ENCODE measurements at places on chromosomes 7 and 10. TPM values are rescaled to one million over a fixed set of nuclear protein-coding genes. Genes with fewer than 3 reads are reported as not detected.

Gene KRIT1
- 47.6 TPM for total RNA-seq

Gene EN2
- 0.59 TPM for total RNA-seq

Gene COBL
- total RNA-seq: 170 TPM

- DNase-seq: no peak
Observed at GRCh38 chr7:30351724-30352123, 67.3 kb downstream of the ZNRF2 start.

- no peak for DNase-seq
Observed at GRCh38 chr10:57776688-57777432, 490.8 kb downstream of the IPMK start.

- no peak for DNase-seq
Observed at GRCh38 chr7:137146552-137147337, 196.8 kb downstream of the PTN start.

GRCh38 chr7:103680161-103681144 lies 234.4 kb upstream of the SLC26A5 start:
- no peak for DNase-seq

- DNase-seq: no peak
Observed at GRCh38 chr7:105617280-105618015, 36.2 kb upstream of the EFCAB10 start.

- no peak for DNase-seq
Observed at GRCh38 chr7:72325561-72325960, 86.6 kb downstream of the CALN1 start.

DNA sequence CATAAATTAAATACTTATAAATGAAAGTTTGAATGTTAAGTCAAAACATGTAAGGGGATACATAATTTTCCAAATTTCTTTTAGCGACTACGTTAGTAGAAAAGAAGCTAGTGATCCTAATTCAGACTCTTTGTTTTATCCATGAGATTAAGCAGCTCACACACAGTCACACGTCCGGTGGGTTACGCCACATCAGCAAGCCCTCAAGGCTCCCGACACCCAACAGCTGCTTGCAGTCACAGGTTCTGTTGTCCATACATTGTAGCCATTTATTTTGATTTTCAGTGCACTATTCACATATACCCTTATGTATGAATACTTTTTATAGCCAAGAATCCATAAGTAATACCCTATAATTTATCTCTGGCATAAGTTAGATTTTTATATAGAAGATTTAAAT lies 39.5 kb downstream of the XRCC2 start:
- no peak for DNase-seq

DNA sequence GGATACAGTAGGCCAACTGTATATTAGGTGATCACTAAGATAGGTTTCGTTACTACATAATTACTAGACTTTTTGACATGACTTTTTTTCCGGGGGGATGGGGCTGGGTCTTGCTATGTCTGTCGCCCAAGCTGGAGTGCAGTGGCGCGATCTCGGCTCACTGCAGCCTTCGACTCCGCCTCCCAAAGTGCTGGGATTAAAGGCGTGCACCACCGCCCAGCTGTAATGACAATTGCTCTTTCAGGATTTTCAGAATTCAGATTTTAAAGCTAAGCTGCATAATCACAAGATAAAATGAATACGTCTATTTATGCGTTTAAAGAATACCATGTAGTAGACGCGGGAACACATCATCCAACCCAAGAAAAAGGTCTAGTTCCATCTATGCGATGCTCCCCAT lies 982 bp downstream of the IDI1 start:
- DNase-seq: no peak

GRCh38 chr7:1176891-1177373 lies 16.9 kb upstream of the ZFAND2A start:
- peak; percentile 32 for DNase-seq

Gene GALNT17
- 12.6 TPM for total RNA-seq

Gene GDF2
- not detected for total RNA-seq

- DNase-seq: peak; percentile 48
Observed at GRCh38 chr7:2196381-2197378, 36.1 kb downstream of the MAD1L1 start.
